CD8-positive, alpha-beta T cell (primary cell): ENCODE measurements at places on chromosomes 5 and 9.

DNA sequence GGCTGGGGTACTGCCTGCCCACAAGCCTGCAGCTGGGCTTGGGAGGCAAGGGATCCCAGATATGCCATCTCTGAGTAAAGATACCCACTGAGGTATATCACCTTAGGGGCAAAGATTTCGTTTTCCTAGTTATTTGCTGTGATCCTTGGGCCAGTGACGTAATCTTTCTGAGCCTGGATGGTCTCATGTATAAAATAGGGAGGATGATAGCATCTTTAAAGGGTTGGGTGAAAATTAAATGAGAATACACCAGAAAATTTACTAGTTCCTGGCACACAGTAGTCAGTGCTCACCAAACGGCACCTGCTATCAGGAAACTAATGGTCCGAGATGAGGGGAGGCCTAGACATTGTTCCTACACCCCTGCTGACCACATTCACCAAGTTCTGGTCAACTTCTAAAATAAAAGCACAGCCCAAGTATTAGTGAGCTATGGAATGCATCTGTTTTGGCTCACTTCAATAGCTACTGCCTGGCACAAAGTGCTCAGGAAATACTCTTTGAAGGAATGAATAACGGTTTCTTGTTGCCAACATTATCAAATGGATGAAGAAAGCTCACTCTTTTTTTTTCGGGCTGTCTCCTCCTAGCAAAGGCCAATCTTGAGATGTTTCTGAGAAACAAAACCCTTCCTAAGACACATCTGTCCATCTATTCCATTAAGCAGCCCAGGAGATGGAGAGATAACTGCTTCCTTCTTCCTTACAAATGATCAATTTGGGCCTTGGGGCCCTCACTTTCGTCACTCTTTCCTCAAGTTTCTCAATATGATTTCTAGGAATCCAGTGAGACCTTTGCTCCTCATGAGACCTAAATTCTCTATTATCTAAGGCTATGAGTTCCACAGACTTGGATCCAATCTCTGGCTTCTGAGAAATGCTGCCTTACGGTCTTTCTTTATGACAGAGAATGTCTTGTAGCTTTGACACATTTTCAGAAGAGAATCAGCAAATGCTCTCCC, 98.2 kb downstream of the DPYSL3 start:
- DNase-seq, result no peak

DNA sequence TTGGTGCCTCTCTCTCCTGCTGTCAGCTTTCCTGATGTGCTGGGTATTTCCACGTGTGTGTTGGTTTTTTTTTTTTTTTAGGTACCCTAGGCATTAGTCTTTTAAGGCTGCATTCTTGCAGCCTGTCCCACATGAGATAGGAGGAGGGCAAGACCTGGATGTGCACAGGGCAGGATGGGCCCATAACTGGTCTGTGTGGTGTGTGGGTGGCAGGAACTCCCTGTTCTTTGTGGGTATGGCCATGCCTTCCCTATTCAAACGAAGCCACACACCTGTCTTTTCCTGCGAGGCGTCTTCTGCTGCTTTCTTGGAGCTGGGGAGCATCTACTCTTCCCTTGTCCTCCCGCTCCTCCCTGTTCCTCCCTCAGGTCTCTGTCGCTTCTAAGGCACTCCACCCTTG, 6.8 kb downstream of the SYK start:
- DNase-seq, result no peak

DNA sequence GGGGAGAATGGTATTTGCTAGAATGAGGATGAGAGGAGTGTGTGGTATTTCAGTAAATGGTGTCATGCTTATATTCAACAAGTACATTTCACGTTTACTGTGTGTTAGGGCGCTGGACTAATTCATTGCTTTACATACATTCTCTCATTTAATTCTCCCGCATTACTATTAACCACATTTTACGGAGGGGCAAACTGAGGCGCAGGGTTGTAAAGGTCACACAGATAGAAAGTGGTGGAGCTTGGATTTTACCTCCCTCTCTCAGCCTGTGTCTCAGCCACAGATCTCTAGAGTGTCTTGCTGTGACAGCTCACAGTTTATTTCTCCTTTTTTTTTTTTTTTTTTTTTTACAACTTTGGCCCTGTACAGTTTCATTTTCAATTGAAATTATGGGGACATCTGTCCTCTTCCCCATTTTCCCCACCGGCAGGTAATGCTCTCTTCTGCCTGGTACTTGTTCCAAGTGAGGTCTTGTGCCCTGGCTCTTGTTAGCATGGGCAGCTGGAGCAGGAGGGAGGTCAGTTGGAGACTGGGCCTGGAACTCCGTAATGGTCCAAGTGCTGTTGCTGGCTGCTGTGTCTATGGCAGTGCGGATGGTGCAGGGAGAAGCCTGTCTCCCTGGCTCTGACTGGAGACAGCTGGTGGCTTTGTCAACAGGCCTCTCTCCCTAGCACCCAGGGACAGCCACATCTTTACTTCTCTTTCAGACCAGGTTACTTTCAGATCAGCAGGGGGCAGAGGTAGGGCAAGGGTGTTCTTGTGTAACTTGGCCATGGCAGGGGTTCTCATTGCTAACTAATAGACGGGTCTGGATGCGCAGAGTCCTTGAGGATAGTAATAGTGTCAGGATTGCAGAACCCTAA, 20.5 kb upstream of the NDST1 start:
- DNase-seq, result peak; percentile 16

DNA sequence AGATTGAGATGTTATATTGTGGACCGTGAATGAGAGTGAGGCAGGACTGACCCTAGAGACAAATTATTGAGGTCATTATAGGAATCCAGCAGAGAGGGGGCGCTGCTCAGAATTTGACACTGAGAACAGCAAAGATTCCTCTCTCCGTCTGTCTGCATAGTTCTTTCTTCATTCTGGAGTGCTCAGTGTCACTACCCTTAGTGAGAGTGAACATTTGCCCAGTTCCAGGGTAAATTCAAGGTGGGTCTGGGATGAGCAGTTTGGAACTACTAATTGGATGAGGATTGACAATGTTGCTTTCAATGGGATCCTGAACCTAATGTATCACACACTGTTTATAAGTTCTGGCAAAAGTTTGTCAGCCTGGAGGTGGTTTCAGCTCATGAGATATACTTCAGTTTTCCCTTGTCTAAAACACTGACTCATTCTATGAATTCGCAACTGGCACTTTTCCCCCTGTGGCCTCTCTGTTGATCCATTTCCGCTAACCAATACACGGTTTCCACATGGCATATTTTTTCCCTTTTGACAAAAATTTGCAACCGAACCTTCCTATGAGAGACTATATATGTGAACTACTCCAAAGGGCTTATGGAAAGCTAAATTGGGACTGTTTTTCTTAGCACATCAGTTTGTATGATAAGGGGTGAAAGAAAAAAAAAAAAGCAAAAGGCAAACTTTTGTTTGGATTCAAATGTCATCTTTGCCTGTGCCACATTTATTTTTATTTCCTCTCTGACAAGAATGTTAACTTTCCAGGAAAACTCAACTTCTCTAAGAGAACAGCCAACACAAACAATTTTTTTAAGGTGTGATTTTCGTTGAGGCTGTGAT, 1240.7 kb upstream of the WWC1 start:
- DNase-seq, result no peak

DNA sequence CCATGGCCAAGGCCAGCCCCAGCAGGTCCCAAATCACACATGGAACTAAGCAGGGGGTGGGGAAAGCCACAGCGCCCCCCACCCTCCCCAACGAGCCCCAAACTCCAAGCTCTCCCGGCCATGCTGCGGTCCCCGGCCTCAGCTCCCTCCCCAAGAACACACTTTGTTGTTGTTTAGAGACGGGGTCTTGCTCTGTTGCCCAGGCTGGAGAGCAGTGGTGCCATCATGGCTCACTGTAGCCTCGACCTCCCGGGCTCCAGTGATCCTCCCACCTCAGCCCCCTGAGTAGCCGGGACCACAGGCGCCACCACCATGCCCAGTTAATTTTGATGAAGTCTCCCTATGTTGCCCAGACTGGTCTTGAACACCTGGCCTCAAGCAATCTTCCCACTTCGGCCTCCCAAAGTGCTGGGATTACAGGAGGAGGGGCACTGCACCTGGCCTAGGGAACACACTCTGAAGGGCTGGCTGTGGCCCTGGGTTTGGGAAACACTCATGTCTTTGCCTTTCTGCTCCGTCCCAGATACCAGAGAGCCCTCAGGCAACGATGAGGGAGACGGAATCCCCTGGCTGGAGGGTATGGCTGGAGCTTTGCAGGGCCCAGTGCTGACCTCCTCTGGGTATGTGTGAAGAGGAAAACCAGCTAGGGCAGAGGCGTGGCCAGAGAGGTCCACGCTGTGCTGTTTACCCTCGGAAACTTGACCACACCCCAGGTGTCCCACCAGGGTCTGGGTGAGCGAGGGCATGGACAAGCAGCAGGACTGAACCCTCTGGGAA, 53.2 kb upstream of the UBAC1 start:
- DNase-seq, result peak; percentile 2

DNA sequence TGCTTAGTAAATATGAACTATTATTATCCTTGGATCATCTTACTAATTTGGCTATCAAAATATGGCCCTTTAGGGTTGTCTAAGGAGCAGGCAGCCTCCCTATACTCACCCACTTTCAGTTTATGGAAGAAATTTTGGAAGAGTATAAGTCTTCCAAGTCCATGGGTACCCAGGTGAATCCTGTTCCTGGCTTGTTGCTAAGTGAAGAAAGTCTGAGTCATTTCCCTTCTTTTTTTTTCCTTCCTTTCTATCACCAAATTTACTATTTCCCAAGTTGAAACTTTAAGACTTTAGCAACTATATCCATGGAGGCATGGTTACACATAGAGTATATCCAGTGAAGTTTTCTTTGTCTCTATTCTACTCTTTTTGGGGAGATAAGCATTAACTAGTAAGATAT, 184.0 kb upstream of the ACTBL2 start:
- no peak for DNase-seq

GRCh38 chr9:35910613-35911359, 1.5 kb downstream of the SPAAR start:
- DNase-seq, result peak; percentile 53

DNA sequence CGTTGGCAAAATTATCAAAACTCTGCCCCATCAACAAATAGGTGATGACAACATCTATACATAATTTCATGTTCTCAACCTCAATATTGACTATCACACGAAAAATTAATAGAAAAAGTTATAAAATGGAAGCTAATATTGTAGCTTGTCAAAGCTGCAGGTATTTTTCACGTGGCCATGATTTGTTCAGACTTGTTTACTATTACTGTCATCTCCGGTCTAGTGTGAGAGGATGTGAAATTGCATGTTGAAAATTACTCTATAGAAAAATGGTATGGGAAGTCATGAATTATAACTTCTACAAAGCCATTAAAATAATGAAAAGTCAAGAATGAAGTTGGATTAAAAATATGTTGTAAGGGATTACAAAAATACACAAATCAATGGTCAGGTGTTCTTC, 385.8 kb downstream of the PTPRD start:
- no peak for DNase-seq

DNA sequence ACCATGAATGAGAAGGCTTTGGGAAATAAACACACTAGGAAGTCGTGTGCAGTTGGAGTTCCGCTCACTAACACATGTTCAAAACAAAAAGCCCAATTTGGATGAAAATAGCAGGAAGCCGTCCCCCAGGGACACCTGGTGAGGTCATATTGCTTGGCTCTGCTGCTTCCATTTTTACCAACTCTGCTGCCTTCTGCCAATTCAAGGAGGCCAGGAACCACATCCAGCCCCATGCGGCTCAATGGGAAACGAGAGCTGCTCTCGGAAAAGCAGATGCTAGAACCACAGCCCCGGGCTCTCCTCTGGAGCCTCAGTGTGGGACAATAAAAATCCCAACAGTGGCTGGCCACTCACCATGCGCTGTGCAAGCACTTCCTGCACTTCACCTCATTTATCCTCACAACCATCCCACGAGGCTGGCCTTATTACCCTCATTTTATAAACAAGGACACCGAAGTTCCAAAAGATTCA, 13.4 kb downstream of the ADAM19 start:
- DNase-seq, result no peak

DNA sequence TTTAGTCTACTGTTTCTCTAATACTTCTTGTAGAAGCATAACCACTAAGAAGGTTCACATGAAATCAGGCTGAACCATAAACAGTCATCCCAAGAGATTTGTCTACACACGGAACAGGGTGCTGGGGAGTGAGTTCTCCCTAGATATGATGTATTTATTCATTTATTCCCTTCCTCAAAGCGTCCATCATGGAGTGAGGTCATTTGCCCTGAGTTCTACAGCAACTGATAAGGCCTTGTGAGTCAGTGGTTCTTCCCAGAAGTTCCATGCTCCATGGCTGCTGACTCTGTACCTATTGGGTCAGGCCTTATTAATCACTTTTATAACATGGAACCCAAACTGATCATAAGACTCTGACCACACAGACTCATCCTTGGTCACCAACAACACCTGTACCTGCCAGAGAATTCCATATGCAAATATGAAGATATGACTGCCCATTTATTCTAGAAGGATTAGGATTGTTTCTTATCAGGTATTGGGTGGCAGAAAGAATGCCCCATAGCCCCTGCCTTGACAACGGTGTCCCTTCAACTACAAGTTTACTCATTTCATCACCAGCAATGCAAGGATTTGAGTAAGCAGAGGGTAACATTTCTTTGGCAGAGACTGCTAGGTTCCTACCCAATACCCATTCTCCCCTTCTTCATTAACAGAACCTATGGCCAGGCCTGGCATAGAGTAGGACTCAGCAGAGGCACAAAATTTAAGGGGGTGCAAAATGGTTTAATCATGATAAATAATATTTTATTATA, 118.1 kb downstream of the LHFPL2 start:
- DNase-seq, result no peak

DNA sequence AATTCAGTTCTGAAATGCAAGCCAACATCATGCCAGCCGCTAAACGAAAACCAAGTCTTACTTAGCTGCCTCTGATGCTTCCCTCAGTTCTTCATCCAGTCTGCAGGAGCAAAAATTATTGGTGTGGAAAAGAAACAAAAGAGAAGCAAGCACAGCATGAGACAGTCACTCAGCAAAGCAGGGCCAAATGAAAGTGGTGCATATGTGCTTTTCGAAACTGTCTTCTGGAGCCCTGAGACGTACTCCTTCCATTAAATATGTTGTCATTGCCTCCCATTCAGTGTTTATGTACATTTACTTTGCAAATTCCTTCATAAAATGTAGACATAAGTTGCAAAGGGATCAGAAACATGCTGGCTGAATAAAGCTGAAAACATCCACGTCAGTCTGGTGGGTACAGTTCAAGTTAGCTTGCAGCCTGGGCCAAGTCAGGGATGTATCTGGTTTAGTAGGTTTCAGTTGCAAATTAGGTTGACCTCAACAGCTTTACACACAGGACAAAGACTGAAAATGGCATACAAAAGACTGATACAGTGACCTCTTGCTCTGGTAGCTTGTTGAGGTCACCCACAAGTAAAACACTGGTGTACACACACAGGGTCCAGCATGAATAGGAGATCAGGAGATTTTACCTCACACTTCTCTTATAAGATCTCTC, 139.7 kb upstream of the PCA3 start:
- no peak for DNase-seq

- DNase-seq, result no peak
Observed at GRCh38 chr9:15332939-15333338, 25.9 kb upstream of the TTC39B start.

DNA sequence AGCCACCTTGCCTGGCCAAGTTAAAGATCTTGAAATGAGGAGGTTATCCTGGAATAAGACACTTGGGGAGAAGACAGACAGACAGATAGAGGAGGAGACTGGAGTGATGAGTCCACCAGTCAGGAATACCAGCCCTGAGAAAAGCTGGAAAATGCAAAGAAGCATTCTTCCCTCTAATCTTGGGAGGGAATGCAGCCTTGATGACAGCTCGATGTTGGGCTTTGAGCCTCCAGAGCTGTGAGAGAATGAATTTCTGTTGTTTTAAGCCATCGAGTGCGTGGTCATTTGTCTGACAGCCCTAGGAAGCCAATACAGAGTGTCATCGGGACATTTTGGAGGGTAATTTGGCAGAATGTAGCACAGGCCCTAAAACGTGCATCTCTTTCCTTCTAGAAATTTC, 199.1 kb upstream of the IER5L start:
- no peak for DNase-seq

- DNase-seq, result no peak
Observed at GRCh38 chr5:174057206-174057605, 11.7 kb downstream of the NSG2 start.
